ENCODE measurements at places on chromosomes 13 and 19.

DNA sequence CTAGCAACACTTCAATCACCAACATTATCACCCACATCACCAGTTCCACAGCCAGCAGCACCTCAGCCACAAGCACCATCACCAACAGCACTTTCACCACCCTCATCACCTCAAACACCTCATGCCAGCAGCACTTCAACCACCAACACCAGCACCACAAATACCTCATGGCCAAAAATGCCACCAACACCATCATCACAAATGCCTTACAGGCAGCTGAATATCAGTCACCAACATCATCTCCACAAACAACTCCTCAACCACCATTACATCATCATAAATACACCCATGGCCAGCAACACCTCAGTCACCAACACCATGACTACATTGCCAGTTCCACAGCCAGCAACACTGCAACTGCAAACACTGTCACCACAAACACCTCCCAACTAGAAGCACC is 10.4 kb downstream of the FCER2 start:
- DNase-seq = no peak

GRCh38 chr19:29985196-29985595 is 43.2 kb downstream of the URI1 start:
- DNase-seq = no peak

DNA sequence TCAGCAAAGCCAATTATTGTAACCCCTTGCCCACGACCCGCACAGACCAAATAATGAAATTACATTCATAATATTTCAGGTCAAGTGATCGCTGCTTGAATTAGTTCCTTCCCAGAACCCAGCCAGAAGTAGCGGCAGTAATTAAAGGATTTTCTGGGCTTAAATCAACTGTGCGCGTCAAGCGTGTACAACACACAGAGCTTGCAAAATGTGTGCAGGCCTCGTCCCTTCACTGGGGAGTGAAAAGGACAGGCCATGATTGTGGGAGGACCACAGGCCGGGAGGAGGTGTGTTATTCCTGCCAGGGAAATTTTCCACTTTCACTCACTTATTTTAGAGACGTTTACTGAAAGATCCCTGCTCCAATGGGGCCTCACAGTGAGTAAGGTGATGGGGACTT is 84.9 kb downstream of the CHST8 start:
- DNase-seq = no peak

DNA sequence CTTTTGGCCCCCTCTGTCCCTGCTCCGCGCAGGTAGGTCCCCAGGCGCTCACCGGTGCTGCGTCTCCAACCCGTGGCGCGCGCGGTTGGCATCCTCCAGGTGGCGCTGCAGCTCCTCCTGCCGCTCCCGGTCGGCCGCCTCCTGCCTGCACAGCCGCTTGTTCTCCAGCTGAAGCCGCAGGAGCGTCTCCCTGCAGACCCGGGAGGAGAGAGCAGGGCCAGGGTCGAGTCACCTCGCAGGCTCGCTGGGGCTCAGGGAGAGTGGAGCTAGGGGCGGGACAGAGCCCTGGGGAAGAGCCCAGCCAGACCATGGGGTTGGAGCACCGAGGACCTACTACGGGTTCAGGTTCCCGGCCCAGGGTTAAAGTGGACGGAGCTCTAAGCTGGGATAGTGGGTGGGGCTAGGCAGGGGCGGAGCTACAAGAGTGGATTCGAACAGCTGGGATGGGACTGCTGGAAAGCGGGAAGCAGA is 9.3 kb downstream of the HOOK2 start:
- DNase-seq = peak; percentile 57

- DNase-seq = no peak
Observed at GRCh38 chr19:34220472-34221063, 33.8 kb upstream of the GARRE1 start.

- DNase-seq = no peak
Observed at GRCh38 chr19:39765091-39766076, 13.3 kb upstream of the LEUTX start.

GRCh38 chr19:33868788-33869412 is 72.2 kb downstream of the KCTD15 start:
- DNase-seq = no peak

- no peak for DNase-seq
Observed at GRCh38 chr19:49988433-49988832, 27.5 kb upstream of the SIGLEC11 start.
